Right lung (tissue), 10 donors: ENCODE measurements at places on chromosomes 5 and 9.

DNA sequence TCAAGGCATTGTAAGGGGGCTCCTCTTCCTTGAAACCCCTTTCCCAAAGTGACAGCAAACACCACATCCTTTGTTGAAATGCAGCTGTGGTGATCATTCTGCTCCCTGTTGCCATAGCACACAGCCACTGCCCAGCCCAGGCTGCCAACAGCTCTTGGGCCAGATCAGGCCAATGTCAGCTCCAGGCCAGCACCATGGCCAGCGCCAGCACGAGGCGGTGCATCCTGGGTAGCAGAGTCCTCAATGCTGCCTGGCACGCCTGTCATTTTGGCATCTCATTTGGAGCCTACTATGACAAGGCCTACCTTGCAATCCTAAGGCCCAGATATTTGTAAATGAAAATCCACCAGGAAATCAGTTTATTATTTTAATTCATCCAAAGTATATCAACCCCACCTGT lies 390.6 kb downstream of the DNAH5 start:
- no peak for DNase-seq

GRCh38 chr9:98609646-98610045 lies 99.1 kb downstream of the GABBR2 start:
- DNase-seq: no peak

GRCh38 chr9:93286252-93287188 lies 102.6 kb downstream of the WNK2 start:
- no peak for DNase-seq

GRCh38 chr5:178308541-178309092 lies 76.0 kb upstream of the PHYKPL start:
- no peak for DNase-seq

- no peak for DNase-seq
Measured at GRCh38 chr9:21415493-21416267, 6.8 kb downstream of the IFNA8 start.

DNA sequence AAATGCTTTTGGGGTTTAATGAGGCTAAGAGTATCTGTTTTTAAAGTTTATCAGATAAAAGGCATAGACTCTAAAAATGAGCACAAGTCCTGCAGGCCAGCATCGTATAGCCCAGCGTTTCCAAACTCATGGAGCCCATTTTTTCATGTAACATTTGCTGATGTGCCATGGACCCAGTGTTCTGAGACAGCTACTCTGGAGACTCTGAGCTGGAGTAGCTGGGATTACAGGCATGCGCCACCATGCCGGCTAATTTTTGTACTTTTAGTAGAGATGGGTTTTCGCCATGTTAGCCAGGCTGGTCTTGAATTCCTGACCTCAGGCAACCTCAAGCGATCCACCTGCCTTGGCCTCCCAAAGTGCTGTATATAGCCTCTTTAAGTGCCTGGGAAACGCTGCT lies 15.8 kb downstream of the GLRX start:
- DNase-seq: no peak

GRCh38 chr9:96061293-96061987 lies 185.9 kb downstream of the ERCC6L2 start:
- no peak for DNase-seq

DNA sequence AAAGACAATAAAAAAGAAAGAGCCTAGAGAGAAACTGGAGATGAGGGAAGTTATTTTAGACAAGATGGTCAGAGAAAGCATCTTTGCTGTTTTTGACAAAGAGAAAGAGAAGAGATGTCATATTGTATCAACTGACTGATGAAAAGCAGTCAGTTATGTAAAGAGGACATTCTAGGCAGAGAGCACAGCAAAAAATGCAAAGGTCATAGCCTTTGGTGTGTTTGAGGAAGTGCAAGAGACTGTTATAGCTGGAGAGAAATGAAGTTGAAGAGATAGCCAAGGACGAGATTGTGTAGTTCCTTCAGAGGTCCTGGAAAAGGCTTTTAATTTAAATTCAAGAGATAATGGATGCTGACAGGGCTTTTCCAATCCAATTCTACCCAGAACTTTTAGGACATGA lies 342.4 kb downstream of the RASEF start:
- DNase-seq: no peak

DNA sequence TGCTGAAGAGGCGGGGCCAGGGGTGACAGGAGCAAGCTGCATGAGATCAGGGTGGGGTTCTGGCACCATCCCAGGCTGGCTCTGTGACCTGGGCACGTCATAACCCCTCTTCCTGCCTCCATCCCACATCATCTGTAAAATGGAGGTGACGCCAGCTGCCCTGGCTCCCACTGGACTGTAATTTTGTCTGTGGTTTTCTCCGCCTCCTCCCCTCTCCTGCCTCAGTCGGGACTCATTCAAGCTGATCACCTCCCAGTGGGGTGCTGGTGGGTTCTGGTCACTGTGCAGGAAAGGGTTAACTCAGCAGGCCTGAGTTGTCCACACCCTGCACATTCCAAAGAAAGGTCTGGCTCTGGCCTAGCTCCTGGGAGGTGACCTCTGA lies 128.2 kb downstream of the RXRA start:
- DNase-seq: no peak

DNA sequence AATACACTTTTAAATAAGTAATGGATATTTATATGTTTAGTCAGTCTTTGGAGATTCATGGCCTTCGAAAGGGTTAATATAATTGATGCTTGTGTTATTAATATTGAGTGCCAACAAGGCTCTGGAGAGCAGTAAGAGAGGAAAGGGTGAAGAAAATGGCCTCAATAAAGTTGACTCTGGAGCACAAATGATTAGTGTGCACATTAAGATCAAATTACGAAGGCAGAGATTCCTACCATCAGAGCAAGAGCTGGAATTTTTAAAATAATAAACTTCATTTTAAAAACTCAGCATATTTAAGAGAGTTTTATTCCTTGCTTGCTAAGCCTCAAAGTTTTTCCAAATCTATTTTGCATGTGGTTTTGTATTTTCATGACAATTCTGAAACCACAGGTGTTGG lies 14.8 kb downstream of the SLC44A1 start:
- DNase-seq: no peak

- no peak for DNase-seq
Measured at GRCh38 chr9:129580211-129580915, 40.5 kb downstream of the C9orf50 start.

DNA sequence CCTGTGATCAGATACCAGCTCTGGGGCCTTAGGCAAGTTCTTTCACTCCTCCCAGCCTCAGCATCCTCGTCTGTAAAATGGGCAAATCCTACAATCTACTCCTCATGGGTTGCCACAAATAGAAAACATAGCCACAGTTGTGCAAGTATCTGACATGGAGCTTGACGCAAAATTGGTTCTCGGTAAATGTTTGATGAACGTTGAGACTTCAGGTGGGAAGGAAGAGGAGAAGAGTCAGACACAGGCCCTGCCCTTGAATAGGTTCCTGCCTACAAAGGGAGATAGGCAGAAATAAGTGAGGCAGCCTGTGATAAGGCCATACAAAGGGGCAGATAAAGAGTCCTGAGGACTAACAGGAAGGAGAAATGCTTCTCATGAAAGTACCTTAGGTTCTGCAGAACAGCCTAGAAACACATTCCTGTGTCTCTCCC lies 26.1 kb upstream of the CPEB4 start:
- DNase-seq: no peak

GRCh38 chr9:79577969-79578723 lies 6.4 kb downstream of the TLE4 start:
- no peak for DNase-seq

DNA sequence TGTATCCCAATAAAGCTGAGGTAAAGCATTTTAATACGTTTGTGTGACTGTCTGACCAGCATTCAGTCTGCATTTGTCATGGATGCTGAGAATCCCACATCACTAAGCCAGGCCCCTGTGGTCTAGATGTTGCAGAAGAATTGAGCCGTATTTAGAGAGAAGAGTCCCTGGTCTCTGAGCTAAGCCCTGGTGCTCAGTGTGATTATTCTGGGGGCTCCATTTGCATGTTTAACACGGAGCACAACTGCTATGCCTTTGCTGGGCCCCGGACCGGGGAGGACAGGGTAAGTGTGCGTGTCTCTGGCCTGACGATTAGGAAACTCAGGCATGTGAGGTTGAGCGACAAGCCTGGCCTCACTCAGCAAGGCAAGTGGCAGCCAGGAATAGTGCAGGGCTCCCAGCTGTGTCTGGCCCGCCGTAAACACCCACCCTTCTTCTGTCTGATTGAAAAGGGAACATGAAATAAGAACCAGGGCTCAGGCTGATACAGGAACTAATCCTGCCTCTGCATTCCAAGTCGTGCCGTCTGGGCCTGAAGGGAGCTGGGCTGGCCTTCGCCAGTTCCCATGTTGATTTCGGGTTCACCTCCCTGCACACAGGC lies 22.3 kb downstream of the FAM78A start:
- DNase-seq: no peak

GRCh38 chr5:64364426-64364825 lies 141.4 kb upstream of the RGS7BP start:
- DNase-seq: no peak

DNA sequence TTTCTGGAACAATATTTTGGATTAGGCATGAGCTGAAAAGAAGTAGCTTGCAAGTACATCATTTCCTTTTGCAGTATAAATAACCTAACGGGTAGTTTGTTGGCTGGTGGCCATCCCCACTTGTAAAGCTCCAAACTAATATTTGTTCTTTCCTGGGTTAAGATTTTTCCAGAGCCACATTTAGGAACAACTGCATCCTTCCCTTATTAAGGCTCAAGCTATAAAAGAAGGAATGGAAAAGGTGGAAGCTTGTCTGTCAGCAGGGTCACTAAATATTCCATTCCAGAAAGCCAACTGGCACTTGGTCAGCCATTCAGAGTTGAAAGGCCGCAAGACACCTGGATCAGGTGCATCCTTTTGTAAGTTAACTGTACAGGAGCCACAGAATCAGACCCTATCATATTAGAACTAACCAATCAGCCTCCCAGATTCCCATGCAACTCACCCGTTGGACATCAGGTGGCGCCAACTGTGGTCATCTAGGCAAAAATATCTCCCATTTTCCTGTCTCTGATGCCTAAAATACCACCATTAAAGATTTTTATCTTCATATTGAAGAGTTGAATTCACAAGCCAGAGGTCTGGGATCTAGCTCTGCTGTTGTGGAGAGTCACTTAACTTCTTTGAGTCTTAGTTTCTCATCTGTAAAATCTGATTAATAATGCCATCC lies 82.9 kb downstream of the PTCD2 start:
- DNase-seq: no peak
